NCI-H524 treated with DMSO at 0.1 percent for 48 hours (cell line): ENCODE measurements at places on chromosomes 6 and 20.
A peak's percentile ranks its signal among the peaks of the same experiment; 100 is the strongest.

- no peak for DNase-seq
Measured at GRCh38 chr20:57624124-57624523, 3.9 kb upstream of the ZBP1 start.

DNA sequence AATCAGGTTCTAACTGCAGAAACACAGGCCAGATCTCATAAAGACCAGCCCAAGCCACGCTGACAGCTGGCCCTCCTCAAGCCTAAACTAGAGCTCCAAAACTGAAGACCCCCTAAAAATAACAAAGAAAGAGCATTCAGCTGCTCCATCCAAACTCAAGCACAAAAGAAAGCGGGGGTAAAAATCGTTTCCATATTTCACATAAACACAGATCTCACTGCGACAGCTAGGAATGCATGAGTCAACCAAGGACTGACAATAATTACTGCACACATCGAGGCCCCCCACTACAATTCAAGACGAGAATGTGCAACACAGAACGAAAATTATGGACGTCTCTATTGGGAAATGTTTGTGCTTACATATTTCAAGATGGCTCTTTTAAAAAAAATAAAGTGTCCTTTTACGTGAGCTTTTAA lies 31.1 kb downstream of the CNKSR3 start:
- no peak for DNase-seq

GRCh38 chr6:10633216-10633615 lies 61.2 kb downstream of the C6orf52 start:
- DNase-seq, result no peak

- DNase-seq, result peak; percentile 11
Measured at GRCh38 chr6:14211562-14211942, 94.0 kb downstream of the CD83 start.

- no peak for DNase-seq
Measured at GRCh38 chr6:84639396-84639795, 125.0 kb downstream of the TBX18 start.

DNA sequence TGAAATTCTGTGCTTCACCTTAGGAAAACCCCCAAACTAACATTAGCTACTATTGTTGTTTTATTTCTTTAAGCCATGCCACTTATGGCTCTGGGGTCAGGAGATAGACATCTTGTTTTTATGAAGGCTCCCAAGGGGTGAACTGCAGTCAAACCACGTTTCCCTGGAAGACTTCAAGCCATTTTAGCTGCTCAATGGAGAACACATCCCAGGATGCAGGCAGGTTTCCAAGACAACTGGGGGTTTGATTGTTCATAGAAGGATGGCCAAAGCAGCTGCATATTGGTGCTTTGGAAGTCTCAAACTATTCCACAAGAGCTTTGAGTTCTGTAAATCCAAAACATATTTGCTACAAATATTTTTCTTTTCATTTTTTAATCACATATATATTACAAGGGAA lies 818.0 kb downstream of the MAFB start:
- DNase-seq, result no peak

- no peak for DNase-seq
Measured at GRCh38 chr6:14620522-14620921, 502.9 kb downstream of the CD83 start.

DNA sequence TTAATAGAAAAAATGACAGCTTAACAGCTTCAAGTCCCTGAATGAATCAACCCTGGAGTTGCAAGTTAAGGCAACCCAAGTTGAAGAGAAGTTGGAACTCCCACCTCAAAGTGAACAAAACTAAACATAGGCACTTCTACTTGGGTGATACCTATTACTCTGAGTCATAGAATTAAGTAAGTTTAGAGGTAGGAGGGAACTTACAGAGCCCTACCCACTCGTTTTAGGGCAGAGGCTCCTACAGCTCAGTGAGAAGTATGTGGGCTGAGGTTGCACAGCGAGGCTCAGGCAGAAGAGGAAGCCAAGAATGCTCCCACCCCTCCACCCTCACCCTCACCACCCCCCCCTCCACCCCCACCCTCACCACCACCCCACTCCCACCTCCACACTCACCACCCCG lies 42.2 kb downstream of the NFATC2 start:
- no peak for DNase-seq

- no peak for DNase-seq
Measured at GRCh38 chr6:95636552-95637431, 59.5 kb downstream of the MANEA start.
